ENCODE measurements at places on chromosomes 2 and 18. TPM values are rescaled to one million over a fixed set of nuclear protein-coding genes. Genes with fewer than 3 reads are reported as not detected.
A peak's percentile ranks its signal among the peaks of the same experiment; 100 is the strongest.

- no peaks in the 10 kb centered on the region for H3K36me3 ChIP-seq
- H3K27ac ChIP-seq, result peak overlapping the region; percentile 72
- H3K27me3 ChIP-seq, result no peaks in the 10 kb centered on the region
- peak; percentile 32 for DNase-seq
These were observed 2.6 kb downstream of the HS6ST1 start for GRCh38 chr2:128315829-128316776.

DNA sequence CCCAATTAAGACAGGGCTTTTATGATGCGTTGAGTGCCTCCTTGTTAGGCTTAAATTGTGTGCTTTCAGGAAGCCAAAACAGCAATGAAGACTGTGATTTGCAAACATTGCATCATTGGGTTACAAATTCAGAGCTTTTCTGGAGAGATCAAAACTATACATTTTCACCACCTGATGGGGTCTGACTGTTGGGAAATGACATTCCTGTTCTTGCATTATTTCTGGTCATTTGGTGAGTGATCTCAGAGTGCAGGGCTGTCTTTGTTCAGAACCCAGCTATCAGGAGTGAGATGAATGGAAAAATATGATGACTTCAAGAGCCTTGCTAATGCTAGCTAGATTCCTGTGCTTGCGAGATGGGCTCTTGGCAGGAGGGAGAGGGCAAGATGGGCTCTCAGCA, 39.1 kb downstream of the SH3RF3 start:
- peaks cover 5% of the 10 kb centered on the region for H3K4me1 ChIP-seq
- no peak overlapping the region for H3K4me3 ChIP-seq
- DNase-seq, result no peak
- no peaks in the 10 kb centered on the region for H3K36me3 ChIP-seq

DNA sequence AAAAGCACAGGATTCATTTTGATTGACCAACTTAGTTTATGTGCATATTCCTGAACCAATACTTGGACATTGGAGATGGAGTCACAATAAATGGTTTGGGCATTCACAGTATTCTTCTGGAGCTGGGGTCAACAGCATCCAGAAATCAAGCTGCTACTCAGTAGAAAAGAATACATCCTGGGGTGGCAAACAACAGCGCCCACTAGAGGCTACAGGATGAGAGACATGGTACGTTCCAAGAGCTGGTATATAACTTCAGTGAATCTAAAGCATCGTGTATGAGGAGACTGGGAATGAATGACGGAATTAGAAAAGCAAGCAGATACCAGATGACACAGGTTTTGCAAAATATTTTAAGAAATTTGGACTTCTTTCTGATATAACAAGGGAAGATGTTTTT, 142.9 kb upstream of the FIGN start:
- H3K27ac ChIP-seq, result no peak overlapping the region
- no peak overlapping the region for H3K4me3 ChIP-seq
- no peaks in the 10 kb centered on the region for H3K4me1 ChIP-seq
- H3K27me3 ChIP-seq, result no peaks in the 10 kb centered on the region
- peak; percentile 36 for DNase-seq

- H3K27ac ChIP-seq, result no peak overlapping the region
- H3K27me3 ChIP-seq, result no peaks in the 10 kb centered on the region
- no peaks in the 10 kb centered on the region for H3K4me1 ChIP-seq
- DNase-seq, result no peak
- no peaks in the 10 kb centered on the region for H3K36me3 ChIP-seq
These were observed 250.5 kb upstream of the SKOR2 start for GRCh38 chr18:47501946-47502345.

DNA sequence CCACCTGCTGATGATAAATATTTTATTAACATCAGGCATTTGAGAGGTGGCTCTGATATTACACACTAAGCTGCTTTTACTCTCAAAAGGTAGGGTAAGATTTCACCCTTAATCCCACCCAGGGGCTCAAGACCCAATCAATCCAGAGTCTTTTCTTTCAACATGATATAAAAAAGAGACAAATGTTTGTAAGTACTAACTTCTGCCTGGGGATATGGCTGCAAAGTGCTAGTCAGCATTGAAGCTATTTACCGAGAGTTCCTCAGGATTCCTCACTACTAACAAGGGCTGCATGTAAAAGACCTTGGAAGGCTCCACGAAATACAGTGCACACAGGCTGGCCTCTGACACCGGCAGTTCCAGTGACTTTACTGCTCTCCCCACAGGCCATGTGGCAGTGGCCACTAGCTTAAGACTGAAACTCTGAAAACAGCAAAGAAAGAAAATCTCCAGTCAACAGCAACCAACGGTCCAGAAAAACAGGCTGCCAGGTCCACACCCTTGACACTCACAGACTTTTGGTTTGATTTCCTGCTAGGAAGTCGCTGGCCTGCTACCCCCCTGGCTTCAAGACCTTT, 11.2 kb downstream of the MREG start:
- no peaks in the 10 kb centered on the region for H3K36me3 ChIP-seq
- no peak overlapping the region for H3K4me3 ChIP-seq
- H3K27me3 ChIP-seq, result no peaks in the 10 kb centered on the region
- no peak for DNase-seq
- H3K27ac ChIP-seq, result no peak overlapping the region

- H3K27me3 ChIP-seq, result no peaks in the 10 kb centered on the region
- no peak overlapping the region for H3K27ac ChIP-seq
- DNase-seq, result no peak
- no peaks in the 10 kb centered on the region for H3K36me3 ChIP-seq
These were observed 9.0 kb downstream of the TEX51 start for GRCh38 chr2:126907671-126908070.

- H3K4me1 ChIP-seq, result peaks cover 3% of the 10 kb centered on the region
- H3K27me3 ChIP-seq, result no peaks in the 10 kb centered on the region
- no peak overlapping the region for H3K27ac ChIP-seq
- no peak for DNase-seq
- no peak overlapping the region for H3K4me3 ChIP-seq
- no peaks in the 10 kb centered on the region for H3K36me3 ChIP-seq
These were observed 33.2 kb downstream of the SLC38A11 start for GRCh38 chr2:164922134-164922533.

- no peak overlapping the region for H3K27ac ChIP-seq
- no peak for DNase-seq
- H3K27me3 ChIP-seq, result no peaks in the 10 kb centered on the region
- H3K4me1 ChIP-seq, result no peaks in the 10 kb centered on the region
- H3K4me3 ChIP-seq, result no peak overlapping the region
These were observed 91.7 kb downstream of the RBMS1 start for GRCh38 chr2:160401895-160402294.

- H3K27me3 ChIP-seq, result no peaks in the 10 kb centered on the region
- H3K4me3 ChIP-seq, result no peak overlapping the region
- no peaks in the 10 kb centered on the region for H3K36me3 ChIP-seq
- no peak for DNase-seq
- H3K4me1 ChIP-seq, result peaks cover 5% of the 10 kb centered on the region
These were observed 42.8 kb upstream of the INHBB start for GRCh38 chr2:120303177-120303576.

DNA sequence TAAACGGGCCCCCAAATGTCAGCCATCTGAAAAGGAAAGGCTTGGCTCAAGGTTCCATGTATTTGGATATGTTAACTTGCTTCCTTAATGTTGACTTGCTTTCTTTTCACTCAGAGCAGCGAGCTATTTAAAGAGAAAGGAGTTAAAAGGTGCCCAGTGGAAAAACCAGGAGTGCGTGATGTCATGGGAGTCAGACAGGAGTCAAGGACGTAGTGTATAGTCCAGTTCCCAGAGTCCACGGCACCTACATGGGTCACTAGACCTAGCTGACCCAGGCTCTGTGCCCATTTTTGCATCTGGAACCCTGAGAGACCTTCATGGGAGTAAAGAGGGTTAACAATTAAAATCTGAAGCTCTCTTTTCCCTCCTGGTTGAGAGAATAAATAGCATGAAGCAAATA, 19.8 kb downstream of the SLC3A1 start:
- H3K4me3 ChIP-seq, result no peak overlapping the region
- H3K4me1 ChIP-seq, result peaks cover 69% of the 10 kb centered on the region
- peak overlapping the region; percentile 21 for H3K27ac ChIP-seq
- DNase-seq, result peak; percentile 31
- H3K36me3 ChIP-seq, result no peaks in the 10 kb centered on the region

Gene CTAGE1
- not detected for total RNA-seq

Gene CAVIN2
- 15.8 TPM for total RNA-seq

Gene SULT1C2
- 25.7 TPM for total RNA-seq

Measured in body of pancreas (tissue), 4 donors.